ENCODE measurements at places on chromosomes 6 and 20. TPM values are rescaled to one million over a fixed set of nuclear protein-coding genes. Genes with fewer than 3 reads are reported as not detected.
A peak's percentile ranks its signal among the peaks of the same experiment; 100 is the strongest.

DNA sequence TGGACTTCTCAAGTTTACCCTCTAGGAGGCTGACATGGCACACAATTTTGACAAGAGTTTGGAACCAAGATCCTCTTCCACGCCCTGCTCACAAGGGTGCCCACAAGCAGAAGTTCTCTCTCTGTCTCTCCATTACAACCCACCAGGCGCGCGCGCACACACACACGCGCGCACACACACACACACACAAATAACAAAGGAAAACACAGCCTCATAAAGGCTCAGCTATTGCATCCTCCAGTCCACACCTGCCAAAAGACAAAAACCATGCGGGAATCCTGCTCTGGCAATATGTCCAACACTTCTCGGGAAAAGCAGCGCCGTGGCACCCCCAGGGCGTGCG is 870 bp downstream of the PAK5 start:
- no peak for DNase-seq

DNA sequence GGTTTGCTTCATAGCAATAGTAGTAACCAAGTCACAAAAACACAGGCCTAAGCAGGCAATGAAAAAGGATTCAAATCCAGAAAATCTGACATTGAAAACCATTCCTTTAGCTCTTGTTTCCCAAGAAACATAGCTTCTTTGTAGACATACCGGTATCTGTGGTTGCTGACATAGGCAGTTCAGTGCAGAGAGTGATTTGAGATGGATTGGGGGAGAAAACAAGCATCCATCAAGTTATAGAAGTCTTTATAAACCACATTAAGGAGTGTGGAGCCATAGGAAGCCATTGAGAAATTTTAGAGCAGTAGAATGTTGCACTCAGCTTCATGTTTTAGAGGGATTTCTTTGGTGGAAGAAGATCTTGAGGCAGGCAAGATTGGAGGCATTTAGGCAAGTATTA is 91.2 kb upstream of the MARCKS start:
- DNase-seq, result no peak

- DNase-seq, result no peak
Measured at GRCh38 chr6:164130151-164130550, 715.6 kb downstream of the QKI start.

The MLN gene
- not detected for total RNA-seq

DNA sequence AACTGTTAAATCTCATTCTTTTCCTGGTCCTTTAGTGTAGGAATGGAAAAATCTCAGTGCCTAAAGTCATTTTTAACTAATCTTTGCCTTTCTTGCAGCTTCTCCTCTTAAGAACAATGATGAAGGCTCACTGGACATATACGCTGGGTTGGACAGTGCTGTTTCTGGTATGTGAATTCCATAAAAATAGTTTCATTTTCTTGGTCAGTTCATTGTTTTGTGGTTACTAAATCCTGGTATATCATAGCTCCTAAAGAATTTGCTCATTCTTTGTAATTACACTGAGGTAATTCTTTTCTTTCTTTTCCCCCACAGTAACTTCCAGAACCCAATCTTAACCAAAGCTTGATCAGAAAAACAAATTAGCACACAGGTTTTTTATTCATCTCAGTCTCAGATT is 23.4 kb downstream of the CASP8AP2 start:
- no peak for DNase-seq

DNA sequence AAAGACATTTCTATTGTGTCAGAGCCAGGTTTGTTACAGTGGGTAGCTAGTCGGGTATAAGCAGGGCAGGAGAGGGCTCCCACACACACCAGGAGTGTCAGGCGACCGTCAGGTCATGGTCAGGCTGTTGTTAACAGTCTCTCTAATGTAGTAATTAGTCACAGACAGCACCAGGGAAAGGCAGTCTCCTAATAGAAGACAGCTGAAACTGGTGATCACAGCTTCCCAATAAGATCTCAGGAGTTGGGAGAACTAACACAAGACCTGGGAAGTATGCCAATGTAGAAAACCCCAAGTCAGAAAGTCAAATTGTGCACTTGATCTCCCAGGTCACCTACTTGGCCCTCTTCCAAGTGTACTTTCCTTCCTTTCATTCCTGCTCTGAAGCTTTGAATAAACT is 53.0 kb upstream of the GPR6 start:
- DNase-seq, result no peak

- DNase-seq, result no peak
Measured at GRCh38 chr6:44243345-44243744, 3.6 kb upstream of the HSP90AB1 start.

The MCHR2 gene
- not detected for total RNA-seq

The RIPPLY2 gene
- total RNA-seq, result not detected

DNA sequence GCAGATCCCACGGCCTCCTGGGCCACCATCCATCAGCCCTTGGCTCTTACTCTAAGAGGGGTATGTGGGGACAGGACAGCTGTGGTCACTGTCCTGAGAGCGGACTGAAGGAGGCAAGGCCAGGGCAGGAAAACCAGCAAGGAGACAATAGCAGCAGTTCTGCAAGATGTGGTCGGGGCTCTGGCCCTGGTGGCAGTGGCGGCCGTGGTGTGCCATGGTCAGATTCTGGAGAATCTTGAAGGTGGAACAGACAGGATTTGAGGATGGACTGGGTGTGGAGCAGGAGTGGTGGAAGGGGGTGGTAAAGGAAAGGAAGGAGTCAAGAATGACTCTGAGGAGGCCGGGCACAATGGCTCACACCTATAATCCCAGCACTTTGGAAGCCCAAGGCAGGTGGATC is 5.9 kb upstream of the MAP1LC3A start:
- DNase-seq, result no peak

DNA sequence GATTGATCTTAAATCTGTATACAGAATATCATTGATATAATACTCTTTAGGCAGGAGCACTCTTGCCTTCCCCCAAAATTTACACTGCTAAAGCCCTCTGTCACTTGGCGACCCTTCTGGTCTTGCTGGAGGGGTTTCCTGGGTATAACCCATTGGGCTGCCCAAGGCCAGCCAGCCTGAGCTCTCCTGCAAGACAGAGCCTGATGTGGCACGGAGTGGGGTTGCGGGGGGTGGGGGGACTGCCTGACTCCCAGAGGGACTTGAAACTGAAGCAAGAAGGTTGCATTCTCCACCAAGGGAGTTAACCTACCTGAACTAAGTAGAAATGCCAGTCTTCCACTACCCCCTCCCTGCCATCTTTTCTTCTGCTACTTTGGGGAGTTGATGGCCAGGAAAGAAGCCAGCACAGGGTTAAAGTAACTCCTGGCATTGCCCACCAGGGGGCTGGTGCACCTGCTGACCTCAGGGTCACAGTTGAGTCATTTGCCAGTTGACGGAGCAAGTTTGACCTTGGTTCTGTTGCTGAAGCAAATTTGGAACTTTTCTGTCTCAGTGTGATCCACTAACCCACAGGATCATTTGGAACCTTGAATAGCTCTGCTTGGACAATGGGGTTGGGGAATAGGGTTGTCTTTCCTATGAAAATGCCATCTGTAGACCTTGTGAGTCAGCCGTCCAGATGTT is 79.4 kb downstream of the ASXL1 start:
- DNase-seq, result peak; percentile 29

The MYO6 gene
- total RNA-seq, result under 0.01 TPM

The SLC17A1 gene
- not detected for total RNA-seq

The CNR1 gene
- under 0.01 TPM for total RNA-seq

The PGK2 gene
- not detected for total RNA-seq

DNA sequence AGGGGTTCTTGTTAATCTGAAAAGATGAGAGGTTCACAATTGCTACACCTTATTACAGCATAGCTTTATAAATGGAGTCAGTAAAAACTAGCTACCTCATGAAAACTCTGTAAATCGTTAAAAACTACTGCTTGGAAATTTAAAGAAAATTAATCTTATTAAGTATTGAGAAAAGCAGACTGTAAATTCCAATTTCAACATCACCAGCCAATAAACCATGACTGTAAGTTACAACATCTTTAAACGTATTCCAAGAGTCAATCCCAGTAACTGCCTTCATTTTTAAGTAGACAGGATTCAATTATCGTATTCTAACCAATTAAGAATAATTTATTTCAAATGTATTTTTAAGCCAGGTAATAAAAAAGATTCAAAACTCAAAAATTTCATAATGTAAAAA is 70.3 kb downstream of the ATG5 start:
- no peak for DNase-seq

GRCh38 chr6:19193624-19194023 is 643.5 kb upstream of the ID4 start:
- no peak for DNase-seq

The RNF114 gene
- total RNA-seq, result 239 TPM

GRCh38 chr6:90610301-90610750 is 23.5 kb upstream of the MAP3K7 start:
- no peak for DNase-seq

- DNase-seq, result no peak
Measured at GRCh38 chr20:47878601-47879027, 93.3 kb upstream of the SULF2 start.

DNA sequence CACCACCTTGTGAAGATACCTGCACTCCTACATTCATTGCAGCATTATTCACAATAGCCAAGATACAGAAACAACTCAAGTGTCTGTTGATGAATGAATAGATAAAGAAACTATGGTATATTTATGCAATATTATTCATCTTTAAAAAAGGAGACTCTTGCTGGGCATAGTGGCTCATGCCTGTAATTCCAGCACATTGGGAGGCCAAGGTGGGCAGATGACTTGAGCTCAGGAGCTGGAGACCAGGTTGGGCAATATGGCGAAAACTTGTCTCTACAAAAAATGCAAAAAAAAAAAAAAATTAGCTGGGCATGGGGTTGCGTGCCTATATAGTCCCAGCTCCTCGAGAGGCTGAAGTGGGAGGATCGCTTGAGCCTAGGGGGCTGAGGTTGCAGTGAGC is 119.8 kb downstream of the GJA1 start:
- DNase-seq, result no peak

- no peak for DNase-seq
Measured at GRCh38 chr6:155962276-155962675, 506.6 kb upstream of the NOX3 start.

GRCh38 chr6:157550114-157550989 is 169.4 kb downstream of the ZDHHC14 start:
- DNase-seq, result peak; percentile 2

The KIF13A gene
- 25.3 TPM for total RNA-seq

DNA sequence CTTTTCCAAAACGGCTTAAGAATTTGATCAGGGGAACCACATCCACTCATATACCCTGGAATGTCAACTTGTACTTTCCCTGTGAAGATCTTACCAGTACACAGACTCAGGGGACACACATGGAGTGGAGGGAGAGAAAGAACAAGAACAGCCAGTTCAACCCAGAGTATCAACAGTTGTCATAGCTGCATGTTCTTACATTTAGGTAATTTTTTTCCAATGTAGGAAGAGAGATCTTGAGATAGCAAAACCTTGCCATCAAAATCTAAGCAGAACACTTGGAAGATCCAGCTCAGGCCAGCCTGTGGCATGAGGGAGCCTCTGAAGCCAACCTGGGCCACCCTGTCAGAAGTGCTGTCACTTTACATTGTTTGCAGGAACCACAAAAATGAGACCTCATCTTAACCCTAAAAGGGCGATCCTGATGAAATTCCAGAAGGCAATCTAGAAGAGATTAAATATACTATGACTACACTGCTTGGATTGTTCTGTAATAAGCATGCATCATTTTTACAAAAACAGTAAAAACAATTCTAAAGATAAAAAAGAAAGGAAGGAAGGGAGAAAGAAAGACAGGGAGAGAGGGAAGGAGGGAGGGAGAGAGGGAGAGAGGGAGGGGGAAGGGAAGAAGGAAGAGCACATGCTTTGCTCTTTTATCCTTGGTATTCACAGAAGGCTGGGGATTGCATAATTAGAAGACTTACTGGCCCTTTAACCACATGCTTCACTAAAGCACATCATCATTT is 124.7 kb upstream of the TCF21 start:
- DNase-seq, result no peak

The MEI4 gene
- total RNA-seq, result 1.3 TPM

DNA sequence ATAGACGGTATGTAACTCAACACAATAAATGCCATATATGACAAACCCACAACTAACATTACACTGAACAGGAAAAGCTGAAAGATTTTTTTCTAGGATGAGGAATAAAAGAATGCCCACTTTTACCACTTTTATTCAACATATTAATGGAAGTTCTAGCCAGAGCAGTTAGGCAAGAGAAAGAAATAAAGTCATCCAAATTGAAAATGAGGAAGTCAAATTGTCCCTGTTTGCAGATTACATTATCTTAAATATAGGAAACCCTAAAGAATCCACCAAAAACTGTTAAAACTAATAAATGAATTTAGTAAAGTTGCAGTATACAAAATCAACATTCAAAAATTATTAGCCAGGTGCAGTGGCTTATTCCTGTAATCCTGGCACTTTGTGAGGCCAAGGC is 24.6 kb upstream of the ADGB start:
- DNase-seq, result no peak

The TFAP2D gene
- total RNA-seq, result not detected

DNA sequence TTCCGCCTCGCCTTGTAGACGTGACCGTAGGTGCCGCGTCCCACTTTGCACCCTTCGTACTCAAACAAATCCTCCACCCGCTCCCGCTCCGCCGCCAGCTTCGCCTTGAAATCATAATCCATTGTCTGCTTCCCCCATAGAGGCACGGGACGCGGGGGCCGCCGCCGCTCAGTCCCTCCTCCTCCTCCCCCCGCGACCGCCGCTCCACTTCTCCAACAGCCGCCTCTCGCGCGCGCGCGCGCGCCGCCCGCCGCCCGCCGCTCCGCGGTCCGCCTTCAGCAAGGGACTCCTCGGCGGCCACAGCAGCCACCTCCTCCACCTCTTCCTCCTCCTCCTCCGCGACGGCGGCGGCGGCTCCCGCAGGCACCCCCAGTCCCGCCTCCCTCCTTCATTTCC is 256 bp downstream of the CDK19 start:
- no peak for DNase-seq

DNA sequence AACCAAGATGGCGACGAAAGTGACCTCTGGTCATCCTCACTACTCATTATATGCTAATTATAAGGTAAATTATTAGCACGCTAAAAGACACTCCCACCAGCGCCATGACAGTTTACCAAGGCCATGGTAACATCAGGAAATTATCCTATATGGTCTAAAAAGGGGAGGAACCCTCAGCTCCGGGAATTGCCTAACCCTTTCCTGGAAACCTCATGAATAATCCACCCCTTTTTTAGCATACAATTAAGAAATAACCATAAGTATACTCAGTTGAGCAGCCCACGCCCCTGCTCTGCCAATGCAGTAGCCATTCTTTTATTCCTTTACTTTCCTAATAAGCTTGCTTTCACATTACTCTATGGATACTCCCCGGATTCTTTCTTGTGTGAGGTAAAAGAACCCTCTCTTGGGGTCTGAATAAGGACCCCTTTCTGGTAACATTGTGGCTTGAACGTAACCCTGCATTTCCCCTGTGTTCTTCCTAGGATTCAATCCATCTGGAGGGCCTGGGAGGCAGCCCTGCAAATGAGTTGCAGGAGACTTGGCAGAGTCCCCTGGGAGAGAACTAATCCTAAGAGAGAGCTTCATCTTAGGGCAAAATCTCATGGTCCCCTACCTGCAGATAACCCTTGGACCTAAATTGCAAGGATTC is 225.6 kb upstream of the JARID2 start:
- DNase-seq, result no peak

GRCh38 chr6:134722200-134722870 is 227.6 kb downstream of the ALDH8A1 start:
- DNase-seq, result no peak
